ENCODE measurements at places on chromosomes 1 and 21. TPM values are rescaled to one million over a fixed set of nuclear protein-coding genes. Genes with fewer than 3 reads are reported as not detected.

Gene LEMD1
- total RNA-seq: not detected

Gene CELA2A
- total RNA-seq: not detected

Gene RHBDL2
- total RNA-seq: not detected

Gene SLC37A1
- 0.74 TPM for total RNA-seq

Gene CADM3
- under 0.01 TPM for total RNA-seq

Gene AQP10
- total RNA-seq: not detected

Gene NCSTN
- total RNA-seq: 56.0 TPM

Gene SIM2
- total RNA-seq: 2.0 TPM

Gene ASCL5
- not detected for total RNA-seq

Gene DYNLT4
- total RNA-seq: not detected

Measured in bronchus fibroblast of lung (primary cell).